ENCODE measurements at places on chromosomes 2 and 18. TPM values are rescaled to one million over a fixed set of nuclear protein-coding genes. Genes with fewer than 3 reads are reported as not detected.

DNA sequence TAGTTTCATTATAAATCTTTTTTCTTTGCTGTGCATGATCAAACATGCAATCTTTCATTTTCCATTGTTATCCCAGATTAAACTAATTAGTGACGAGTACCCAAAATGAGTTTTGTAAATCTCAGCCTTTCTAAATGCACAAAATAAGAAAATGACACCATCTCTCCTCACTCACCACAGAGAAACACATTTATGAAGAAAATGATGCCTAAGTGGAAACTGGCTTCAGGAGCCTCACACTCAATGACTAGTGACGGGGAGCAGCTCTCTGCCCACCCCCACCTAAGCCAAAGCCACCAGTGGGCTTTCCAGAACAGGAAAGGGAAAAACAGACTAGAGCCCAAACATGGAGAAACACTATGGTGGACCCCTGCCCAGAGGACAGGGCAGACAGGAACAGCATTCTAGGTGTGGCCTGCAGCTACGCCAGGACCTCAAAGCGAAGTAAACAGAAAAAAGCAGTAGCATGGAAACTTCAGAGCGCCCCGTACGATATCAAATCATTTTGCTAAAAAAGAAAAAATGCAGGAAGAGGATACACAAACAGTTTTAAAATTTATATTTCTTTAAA lies 113.5 kb downstream of the RBMS1 start:
- no peak for DNase-seq

SPTBN1 gene
- total RNA-seq: 202 TPM

DNA sequence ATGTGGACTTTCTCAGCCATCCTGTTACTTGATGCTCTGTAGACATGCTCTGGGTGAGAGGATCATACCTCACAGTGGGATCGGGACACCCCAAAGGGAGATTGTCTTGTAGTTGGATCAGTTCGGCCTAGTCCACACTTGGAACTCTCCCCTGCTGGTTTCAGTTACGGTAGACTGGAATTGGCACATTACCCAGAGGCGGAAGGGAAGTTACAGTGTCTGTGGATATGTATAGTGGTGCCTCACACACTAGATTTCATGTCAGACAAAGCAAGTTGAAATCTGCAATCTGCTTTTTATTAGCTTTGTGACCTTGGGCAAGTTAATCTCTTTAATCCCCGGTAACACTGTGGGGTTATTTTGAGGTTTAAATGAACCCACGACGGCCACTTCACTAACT lies 16.2 kb upstream of the CTAGE1 start:
- no peak for DNase-seq

ABCG5 gene
- total RNA-seq: not detected

DNA sequence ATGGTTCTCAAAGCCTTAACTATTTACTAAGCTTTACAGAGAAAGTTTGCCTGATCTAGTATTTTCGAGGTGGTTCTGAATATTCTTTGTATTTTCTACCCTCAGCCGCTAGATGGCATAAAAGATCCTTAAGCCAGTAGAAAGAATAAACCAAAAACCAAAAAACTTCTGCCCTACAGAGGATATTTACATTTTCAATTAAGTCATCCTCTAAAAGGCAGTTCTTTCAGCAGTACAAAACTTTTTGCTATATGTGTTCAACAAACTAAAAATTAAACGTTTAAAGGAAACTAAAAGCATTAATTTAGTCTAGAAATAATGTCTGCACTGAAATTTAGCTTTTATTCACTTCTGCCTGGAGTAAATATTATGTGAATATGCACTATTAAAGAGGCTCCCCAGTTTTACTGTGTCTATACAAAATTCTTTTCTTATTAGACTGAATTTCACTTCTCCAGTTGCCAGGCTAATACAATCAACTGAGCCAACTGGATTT lies 297.5 kb downstream of the PIEZO2 start:
- DNase-seq: peak; percentile 59

DNA sequence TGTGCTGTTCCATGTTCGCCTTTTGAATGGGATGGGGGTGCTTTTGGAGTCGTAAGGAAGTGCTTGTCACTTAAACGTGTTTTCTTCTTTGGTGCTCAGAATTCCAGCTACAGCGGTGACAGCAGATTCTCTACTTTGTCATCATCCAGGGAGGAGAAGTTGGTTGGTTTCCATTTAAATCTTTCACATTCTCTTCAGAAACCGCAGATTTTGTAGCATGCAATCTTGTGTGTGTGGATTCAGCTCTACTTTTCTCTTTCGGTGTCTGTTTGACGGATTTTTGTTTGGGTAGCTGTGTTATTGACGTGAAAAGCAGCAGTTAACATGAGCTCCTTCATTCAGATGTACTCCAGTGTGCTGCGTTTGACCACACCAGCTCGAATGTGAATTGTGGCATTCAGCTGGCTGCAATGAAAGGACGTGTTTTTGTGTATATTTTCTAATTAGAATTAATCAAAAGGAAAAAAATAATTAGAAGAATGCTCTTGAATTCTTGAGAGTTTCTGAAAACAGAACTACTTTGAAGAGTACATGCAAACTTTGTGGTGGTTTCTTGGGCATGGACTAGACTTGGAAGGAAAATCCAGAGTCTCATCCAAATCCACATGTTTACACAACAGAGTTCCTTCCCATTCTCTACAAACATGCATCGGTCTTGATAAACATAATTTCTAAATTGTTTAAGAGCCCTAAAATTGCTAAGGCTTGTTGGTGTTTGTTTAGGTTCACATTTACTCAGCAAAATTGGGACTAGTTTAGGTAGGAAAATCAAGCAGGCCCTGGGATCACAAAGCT lies 68.7 kb upstream of the RBM44 start:
- DNase-seq: no peak

- no peak for DNase-seq
Observed at GRCh38 chr18:26813043-26813442, 52.5 kb downstream of the AQP4 start.

CYS1 gene
- 5.9 TPM for total RNA-seq

GRCh38 chr18:45865466-45865865 lies 40.0 kb downstream of the SIGLEC15 start:
- no peak for DNase-seq

GRCh38 chr2:129803871-129804270 lies 175.6 kb upstream of the RAB6C start:
- DNase-seq: no peak

DCC gene
- 0.24 TPM for total RNA-seq

DNA sequence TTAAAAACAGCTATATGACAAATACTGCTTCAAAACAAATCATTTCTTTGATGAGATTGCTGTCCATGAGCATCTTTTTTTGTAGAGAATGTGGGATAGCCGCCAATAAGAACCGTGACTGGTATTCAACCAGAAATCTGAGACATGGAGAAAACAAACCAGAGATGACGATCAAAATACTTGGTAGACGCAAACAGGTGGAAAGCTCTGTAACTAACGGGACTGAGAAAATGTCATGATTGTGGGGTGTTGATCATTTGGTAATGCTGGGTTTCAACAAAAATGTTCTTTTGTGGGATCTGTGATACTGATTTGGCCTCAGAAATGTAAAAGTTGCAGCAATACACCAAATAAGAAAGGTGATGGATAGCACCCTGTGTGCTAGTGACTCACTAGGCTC lies 364.8 kb downstream of the NYAP2 start:
- DNase-seq: no peak

- DNase-seq: no peak
Observed at GRCh38 chr2:125041846-125042245, 1016.8 kb downstream of the CNTNAP5 start.

DPYSL5 gene
- 9.1 TPM for total RNA-seq

GRCh38 chr2:74001781-74002504 lies 17.2 kb downstream of the TET3 start:
- no peak for DNase-seq

GRCh38 chr18:26710470-26711096 lies 154.9 kb downstream of the AQP4 start:
- peak; percentile 1 for DNase-seq

PARD3B gene
- total RNA-seq: 3.7 TPM

DNA sequence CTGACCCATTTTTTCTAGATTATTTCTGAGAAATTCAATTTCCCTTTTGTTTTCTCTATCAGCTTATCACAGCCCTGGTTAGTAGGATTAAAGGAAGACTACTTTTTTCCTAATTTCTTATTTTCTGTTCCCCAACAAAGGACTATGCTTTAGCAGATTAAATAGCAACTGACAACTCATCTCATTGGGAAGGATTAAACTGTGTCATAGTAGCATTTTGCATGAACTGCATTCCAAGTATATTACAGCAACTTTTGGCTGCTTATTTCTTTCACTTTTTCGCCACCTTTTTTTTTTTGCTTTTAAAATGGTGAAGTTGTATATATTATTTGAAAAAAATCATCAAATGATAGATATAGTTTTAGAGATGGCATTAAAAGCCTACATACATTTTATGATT lies 570.3 kb downstream of the FBXO15 start:
- DNase-seq: no peak

All from A172 (cell line).